Smooth muscle cell of trachea (primary cell): ENCODE measurements at places on chromosomes 3 and 15. TPM values are rescaled to one million over a fixed set of nuclear protein-coding genes. Genes with fewer than 3 reads are reported as not detected.

Gene GOLGA8M
- 0.73 and 1.2 TPM in 2 replicates for total RNA-seq

Gene OXTR
- 0.15 and 1.2 TPM in 2 replicates for total RNA-seq

Gene SUCNR1
- total RNA-seq, result under 0.01 TPM in 1 of 2 replicates, not detected in the other

Gene EFCC1
- total RNA-seq, result not detected in 2 replicates

Gene MUC4
- total RNA-seq, result not detected in 2 replicates

Gene SH3GL3
- 0.17 and 0.29 TPM in 2 replicates for total RNA-seq

Gene ACVR2B
- 1.8 and 2.0 TPM in 2 replicates for total RNA-seq
